Neuronal stem cell (in vitro differentiated cells): ENCODE measurements at places on chromosomes 2 and 18.

- no peak for DNase-seq
Observed at GRCh38 chr2:179351057-179351456, 86.4 kb upstream of the SESTD1 start.

GRCh38 chr2:16332681-16333557 is 332.7 kb downstream of the CYRIA start:
- DNase-seq = no peak

GRCh38 chr18:59446012-59446411 is 86.9 kb upstream of the LMAN1 start:
- DNase-seq = peak; percentile 23

- DNase-seq = no peak
Observed at GRCh38 chr2:231133365-231134099, 8.7 kb upstream of the HTR2B start.
